ENCODE measurements at places on chromosomes 5 and 9. TPM values are rescaled to one million over a fixed set of nuclear protein-coding genes. Genes with fewer than 3 reads are reported as not detected.

EGFLAM gene
- total RNA-seq: 5.1 TPM

SERINC5 gene
- 23.8 TPM for total RNA-seq

TAF11L10 gene
- not detected for total RNA-seq

S100Z gene
- 1.2 TPM for total RNA-seq

PCDHGB3 gene
- total RNA-seq: 4.4 TPM

PARP8 gene
- total RNA-seq: 42.5 TPM

SLC4A9 gene
- 2.5 TPM for total RNA-seq

CMYA5 gene
- total RNA-seq: 6.1 TPM

MEIKIN gene
- 0.63 TPM for total RNA-seq

GABRA1 gene
- not detected for total RNA-seq

TSSK1B gene
- 0.13 TPM for total RNA-seq

ZNF366 gene
- 8.1 TPM for total RNA-seq

FOXD4L4 gene
- 0.31 TPM for total RNA-seq

SLC36A3 gene
- total RNA-seq: not detected

CKMT2 gene
- total RNA-seq: 3.7 TPM

GRIN1 gene
- 0.47 TPM for total RNA-seq

NSUN2 gene
- 48.9 TPM for total RNA-seq

CENPK gene
- 3.5 TPM for total RNA-seq

ACTBL2 gene
- 0.13 TPM for total RNA-seq

LIX1 gene
- total RNA-seq: 33.4 TPM

GABRP gene
- 33.1 TPM for total RNA-seq

ZCCHC7 gene
- total RNA-seq: 22.3 TPM

Data from kidney (tissue), 22 donors.